ENCODE measurements at places on chromosomes 2 and 18.
A peak's percentile ranks its signal among the peaks of the same experiment; 100 is the strongest.

- DNase-seq = no peak
Measured at GRCh38 chr2:106299696-106300095, 105.6 kb upstream of the UXS1 start.

DNA sequence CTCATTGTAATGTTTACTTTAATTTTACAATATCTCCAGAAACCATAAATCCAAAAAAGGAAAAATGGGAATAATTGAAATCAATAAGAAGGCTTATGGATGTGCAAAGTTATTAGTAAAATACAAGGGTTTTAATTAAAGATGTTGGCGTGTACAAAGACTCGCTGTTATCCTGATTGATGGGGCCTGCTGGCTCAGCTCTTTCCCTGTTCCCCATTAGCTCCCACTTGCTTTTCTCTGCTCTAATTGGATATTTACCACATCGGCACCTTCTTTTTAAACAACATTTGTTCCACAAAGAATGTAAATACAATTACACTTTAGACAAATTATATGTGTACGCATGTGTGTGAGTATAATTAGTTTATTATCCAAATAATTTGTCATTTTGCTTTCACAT, 796.6 kb downstream of the ERBB4 start:
- no peak for DNase-seq

- DNase-seq = no peak
Measured at GRCh38 chr18:36041146-36041545, 26.2 kb downstream of the RPRD1A start.

- DNase-seq = no peak
Measured at GRCh38 chr2:82837588-82838304, 1621.3 kb downstream of the SUCLG1 start.

DNA sequence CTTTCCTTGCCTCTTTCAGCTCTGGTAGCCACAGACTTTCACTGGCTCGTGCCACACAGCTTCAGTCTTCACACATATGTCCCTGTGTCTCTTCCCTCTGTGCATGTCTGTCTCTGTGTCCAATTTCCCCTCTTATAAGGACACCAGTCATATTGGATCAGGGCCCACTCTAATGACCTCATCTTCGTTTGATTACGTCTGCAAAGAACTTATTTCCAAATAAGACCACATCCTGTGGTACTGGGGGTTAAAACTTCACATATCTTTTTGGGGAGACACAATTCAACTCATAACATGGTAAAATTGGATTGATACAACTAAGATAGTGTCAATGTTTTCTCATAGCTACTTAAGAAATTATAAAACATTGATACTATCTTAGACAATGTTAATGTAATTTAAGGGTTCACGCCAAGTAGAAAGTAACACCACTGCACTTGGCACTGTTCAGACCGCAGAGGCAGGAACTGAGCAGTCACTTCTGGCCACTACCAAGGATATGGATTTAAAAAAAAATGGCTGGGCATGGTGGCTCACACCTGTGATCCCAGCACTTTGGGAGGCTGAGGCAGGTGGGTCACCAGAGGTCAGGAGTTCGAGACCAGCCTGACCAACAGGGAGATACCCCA, 119.6 kb upstream of the EPAS1 start:
- DNase-seq = no peak

DNA sequence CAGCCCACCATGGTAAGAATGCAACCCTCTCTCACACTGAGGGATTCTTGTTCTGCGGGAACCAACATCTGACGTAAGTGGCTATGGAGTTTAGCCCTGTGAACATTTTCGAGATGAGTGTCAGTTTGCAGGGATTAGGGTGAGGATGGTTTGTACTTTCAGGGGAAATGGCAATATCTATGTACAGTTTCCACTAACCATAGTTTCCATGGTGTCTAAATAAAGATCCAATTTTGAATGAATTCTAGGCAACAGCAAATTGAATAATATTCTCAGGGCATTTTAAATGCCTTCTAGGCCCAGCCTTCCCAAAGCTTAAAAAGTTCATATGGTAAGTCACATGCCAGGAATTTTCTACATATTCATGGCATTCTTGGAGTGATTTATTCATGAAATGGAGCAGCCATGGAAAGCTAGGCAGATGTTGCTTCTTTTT, 105.4 kb upstream of the MMADHC start:
- no peak for DNase-seq

- no peak for DNase-seq
Measured at GRCh38 chr2:230885463-230886130, 20.9 kb downstream of the ITM2C start.

DNA sequence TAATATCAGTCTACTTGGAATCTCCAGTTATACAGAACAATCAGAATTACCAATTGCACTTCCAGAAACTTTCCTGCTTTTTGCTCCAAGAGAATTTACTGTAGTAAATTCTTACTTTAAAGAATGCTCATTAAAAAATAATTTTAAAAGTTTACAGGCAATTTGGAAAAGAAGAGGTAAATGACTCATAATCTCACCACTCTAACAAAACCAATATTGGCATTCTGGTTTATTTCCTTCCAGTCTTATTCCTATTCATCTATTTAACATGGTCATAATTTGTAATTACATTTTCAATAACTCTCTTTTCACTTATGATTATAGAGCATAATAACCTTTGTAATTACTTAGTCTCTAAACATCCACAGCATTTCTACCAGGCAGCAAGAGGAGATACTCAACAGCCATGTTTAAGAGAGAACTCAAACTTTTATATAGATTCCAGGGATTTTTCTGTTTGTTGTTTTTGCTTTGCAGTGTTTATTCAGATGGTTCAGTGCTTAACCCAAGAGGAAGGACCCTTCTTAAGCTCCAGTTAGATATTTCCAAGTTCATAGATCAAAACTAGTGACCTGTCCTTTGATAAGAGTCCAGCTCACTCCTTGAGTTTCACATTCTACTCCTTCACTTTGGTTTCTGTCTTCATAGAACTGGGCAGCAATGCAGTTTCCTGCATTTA, 464.7 kb downstream of the TXNL1 start:
- DNase-seq = no peak

DNA sequence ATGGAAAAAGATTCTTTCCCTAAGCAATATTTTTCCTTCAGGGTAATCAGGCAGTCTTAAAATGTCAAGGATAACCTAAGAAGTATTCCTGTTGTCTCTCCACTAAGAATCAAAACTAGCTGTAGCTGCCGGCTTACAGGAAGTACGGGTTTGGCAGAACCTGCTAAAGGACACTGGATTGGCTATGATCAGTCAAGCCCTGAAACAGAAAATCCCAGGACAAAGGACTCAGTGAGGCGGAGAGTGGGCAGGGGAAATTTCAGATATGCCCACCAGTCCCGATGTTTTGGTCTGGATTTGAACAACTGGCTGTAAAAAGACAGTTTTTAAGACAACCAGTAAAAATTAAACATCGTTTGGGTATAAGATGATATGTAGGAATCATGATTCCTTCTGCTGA, 155.7 kb downstream of the HDAC4 start:
- peak; percentile 25 for DNase-seq

DNA sequence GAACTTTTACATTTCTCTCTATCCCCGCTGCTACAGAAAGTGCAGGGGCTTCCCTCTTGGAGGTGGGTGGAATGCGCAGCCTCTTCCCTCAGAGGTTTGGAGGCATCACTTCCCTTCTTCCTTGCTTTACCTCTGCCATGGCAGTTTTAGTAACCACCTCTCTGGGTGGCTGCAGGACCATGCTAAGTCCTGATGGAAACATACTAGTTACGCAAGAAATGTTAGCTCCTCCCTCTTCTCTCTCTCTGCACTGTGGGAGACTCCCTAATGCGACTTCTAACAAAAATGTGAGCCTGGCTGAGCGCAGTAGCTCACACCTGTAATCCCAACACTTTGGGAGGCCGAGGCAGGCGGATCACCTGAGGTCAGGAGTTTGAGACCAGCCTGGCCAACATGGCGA, 116.8 kb upstream of the RAB6C start:
- DNase-seq = no peak

DNA sequence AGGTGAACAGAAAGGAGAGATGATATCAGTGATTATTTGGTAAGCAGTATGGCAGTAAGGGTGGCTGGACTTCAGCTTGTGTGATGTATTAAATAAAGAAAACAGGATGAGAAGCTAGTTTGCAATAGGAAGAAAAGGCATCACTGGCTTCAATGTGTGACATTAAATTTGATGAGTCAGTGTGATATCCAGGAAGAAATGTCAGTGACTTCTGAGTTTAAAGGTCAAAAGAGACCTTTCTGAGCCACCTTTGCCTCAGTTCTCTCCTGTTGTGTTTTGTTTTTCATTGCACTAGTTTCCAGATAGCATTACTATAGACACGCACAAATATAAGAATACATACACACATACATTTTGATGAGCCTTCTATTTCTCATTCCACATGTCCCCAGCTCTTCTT, 105.6 kb downstream of the PIGN start:
- DNase-seq = no peak

All from left forelimb (tissue), 1 donor.